ENCODE measurements at places on chromosomes 4 and X.
A peak's percentile ranks its signal among the peaks of the same experiment; 100 is the strongest.

GRCh38 chr4:150960818-150961217 is 54.3 kb downstream of the LRBA start:
- DNase-seq = peak; percentile 46

- DNase-seq = peak; percentile 8
Measured at GRCh38 chr4:86927843-86928395, 6.9 kb upstream of the AFF1 start.

- no peak for DNase-seq
Measured at GRCh38 chr4:142607976-142608375, 238.1 kb downstream of the INPP4B start.

DNA sequence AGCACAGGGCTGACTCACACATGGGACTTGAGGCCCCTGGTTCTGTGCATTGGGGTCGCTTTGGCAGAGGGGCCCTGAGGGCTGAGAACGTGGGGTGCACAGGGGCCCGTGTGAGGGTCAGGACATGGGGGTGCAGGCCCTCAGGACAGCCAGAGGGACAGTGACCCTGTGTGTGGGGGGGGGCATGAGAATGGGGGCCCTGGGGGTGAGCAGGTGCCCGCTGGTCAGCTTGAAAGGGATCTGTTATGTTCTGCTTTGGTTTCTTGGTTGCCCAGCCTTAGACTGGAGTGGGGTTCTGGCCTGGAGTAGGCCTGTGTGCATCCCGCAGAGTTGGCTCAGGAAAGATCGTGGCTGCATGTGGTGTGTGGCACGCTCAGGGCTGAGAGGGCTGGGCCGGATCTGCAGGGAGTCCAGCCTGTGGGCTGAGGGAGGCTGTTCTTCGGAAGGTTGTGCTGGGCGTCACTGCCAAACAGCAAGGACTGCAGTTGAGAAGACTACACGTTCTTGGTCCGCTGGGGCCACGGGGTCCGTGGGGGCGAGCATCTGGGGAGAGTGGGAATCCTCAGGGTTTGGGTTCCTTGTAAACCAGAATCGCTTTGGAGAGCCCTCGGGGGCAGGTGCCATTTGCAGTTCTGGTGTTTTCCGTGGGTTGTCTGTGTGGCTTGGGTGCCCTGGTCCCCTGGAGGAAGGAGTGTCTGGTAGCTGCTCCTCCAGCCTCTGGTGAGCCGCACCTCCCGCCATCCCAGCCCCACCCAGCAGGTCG is 15.2 kb upstream of the UVSSA start:
- no peak for DNase-seq

DNA sequence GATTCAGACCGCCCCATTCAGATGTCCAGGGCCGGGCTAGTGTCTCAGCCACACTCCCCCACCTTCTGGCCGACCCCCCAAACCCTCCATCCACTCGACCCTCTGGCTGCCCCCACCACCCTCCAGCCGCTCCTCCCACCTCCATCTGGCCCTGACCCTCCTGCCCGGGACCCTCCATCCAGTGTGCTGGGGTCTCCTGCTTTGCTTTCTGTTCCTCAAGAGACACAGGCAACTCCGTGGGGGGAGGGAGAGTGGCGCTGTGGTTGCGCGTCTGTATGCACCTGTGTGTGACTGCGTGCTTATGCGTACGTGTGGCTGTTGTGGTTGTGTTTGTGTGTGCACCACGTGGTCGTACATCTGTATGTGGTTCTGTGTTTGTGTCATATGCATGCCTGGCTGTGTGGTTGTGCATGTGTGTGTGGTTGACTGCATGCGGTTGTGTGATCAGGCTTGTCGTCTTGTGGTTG is 33.3 kb downstream of the CPLX1 start:
- DNase-seq = peak; percentile 44

DNA sequence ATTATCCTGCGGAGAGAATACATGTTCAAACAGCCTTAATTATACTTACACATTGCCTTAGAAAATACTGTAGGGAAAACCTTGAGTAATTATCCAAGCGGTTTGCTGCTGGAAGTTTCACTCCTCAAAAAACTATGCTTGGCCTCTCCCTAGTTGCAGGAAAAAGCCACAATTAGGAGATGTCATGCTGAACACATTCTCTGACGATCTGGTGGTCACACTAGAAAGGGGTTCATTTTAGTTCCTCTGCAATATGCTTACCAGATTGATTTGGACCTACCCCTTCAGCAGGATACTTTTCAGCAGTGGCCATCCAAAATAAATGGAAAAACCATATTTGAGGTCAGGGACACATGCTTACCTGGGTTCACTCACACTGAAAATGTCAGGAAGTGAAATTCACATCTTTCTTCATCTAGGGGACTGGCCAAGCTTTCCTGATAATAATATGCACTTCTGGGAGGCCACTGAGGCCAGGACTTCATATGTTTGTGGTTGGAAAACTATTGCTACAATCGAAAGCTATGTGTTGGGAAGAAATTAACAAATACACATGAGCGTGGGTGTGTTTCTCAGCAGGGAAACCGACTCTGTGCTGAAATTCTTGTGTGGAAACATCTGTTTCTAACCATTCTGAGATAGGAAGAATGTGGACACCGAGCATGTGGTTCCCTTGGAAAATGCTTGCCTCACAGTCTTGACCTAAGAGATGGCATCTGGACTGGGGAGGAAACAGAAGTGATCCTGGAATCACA is 68.8 kb downstream of the ATXN3L start:
- DNase-seq = no peak

DNA sequence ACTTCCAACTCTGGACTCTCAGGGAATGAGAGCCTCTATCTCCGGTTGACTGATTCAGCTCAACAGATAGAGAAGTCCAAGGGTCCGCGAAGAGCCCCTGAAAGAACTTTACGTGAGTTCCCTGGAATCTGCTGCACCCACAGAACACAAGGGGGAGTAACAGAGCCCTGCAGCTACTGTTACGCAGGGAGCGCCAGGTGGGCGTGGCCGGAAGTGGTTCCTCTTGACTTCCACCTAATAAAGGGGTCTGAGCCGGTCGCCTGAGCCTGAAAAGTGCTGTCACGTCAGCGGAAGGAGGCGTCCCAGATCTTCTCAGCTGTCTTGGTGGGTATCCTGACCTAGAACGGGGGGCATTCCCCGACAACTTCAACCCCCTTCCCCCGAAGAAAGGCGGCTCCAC is at the start of gene MAGEB6:
MAGEB6 (plus strand) TSS at position 237 of the 400 bp plus-strand sequence. CDS start 1,407 bp downstream, outside the sequence.
- DNase-seq = no peak

GRCh38 chr4:113003841-113004240 is 45.6 kb upstream of the ANK2 start:
- no peak for DNase-seq

DNA sequence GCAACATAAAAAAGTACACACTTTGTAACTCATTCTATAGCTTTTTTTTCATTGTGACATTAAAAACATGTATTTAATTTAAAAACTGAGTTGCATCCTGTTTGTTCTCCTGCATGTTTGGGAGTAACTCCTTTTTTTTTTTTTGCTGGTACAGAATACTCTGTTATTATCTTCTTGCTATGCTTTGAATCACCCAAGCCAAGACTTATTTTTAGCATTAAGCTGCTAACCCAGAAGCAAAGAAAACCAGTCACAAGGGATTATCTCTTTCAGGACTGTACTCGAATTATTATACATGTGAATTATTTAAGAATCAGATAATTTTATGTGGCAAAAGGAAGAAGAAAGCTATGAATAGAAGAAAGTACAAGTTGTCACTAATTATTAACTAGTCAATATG is 194.9 kb downstream of the ADAMTS3 start:
- DNase-seq = no peak

DNA sequence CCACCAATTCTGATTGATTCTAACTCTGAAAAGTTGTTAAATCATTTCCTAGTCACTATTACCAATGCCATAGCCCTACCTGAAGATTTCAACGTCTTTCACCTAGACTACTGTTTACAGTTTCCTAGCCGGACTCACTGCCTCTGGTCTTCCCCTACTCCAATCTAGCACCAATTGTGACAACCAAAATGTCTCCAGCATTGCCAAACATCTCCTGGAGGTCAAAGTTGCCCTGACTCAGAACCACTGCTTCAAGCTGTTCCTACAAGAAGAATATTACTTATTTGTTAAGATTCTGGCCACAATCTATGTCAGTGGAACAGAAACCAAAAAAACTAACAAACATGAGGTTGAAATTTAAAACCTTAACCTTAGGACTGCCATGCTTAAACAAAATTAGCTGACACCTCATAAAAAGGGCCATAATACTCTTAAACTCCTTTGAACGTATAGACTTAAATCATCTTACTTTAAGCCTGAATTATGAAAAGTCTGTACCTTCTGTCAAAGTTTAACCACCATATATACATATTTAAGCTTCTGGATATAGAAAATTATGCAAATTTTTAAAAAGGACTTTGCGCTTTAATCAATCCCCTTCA is 2.1 kb downstream of the PDS5A start:
- no peak for DNase-seq

Data from activated naive CD4-positive, alpha-beta T cell treated with Interleukin-2 at 50 U/mL for 16 hours (primary cell).